ENCODE measurements at places on chromosomes 2 and 18.

GRCh38 chr18:1018181-1018681, 113.6 kb downstream of the ADCYAP1 start:
- no peak for DNase-seq

- DNase-seq, result no peak
These were observed 394.6 kb upstream of the SETBP1 start for GRCh38 chr18:44286049-44286448.

- DNase-seq, result no peak
These were observed 114.8 kb downstream of the GAREM1 start for GRCh38 chr18:32355896-32356295.

- DNase-seq, result peak; percentile 57
These were observed 29.6 kb upstream of the ENOSF1 start for GRCh38 chr18:741931-742512.

- no peak for DNase-seq
These were observed 96.4 kb downstream of the ITGB1BP1 start for GRCh38 chr2:9326975-9327374.

- no peak for DNase-seq
These were observed 81.9 kb downstream of the IKZF2 start for GRCh38 chr2:213069531-213069930.

- no peak for DNase-seq
These were observed 19.8 kb downstream of the CCDC68 start for GRCh38 chr18:54939361-54939917.

DNA sequence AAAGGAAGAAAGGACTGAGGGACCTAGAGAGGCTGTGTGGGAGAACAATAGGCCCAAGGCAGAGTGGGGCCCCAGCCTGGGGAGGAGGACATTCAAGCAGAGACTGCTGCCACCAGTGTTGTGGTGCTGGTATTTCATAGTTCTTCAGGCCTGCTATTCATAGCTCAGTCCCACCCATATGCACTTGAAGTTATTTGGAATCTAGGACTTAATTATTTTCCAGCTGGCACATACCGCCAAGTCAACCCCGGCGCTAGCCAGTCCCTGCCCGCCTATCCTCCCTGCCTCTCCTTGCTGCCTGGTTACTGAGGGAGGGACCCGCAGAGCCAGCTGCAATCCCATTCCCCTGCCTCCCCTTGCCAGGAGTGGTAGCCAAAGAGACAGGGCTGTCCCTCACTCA, 141.2 kb downstream of the CABLES1 start:
- DNase-seq, result no peak

GRCh38 chr2:162337868-162338267, 6.1 kb upstream of the GCA start:
- DNase-seq, result no peak

GRCh38 chr18:76821356-76821874, 942 bp upstream of the ZNF236 start:
- no peak for DNase-seq

DNA sequence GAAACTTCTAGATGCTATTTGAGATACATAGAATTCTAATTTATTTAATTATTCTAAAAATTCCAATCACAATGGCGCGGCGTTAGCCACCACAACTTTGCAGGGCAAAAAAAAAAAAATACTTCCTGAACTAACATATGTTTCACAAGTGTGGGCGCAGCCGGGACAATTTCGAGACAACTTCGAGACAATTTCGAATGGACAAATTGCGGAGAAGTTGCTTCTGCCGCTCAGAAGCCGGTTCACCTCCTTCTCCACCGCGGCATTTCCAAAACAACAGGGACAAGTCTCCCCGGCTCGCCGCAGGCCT, 842 bp downstream of the PAX3 start:
- no peak for DNase-seq

GRCh38 chr2:45661828-45662227, 10.4 kb downstream of the PRKCE start:
- DNase-seq, result no peak

DNA sequence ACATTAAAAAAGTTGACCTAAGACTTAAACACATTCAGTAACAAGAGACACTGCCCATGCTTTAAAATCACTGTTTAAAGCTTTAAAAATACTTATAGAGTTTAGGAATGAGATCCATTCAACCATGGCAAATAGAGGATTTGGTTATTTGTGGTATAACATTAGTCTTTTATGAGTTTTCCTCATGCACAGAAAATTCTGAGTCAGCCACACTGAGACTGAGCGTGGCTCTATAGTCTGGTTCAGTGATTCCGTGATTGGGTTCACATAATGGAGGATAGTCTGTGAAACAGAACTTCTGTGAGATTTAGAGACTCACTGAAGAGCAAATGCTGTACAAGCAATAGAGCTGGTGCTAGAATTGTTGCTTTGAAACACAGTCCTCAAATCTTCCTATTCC, 1502.4 kb upstream of the PIK3C3 start:
- no peak for DNase-seq

All from kidney capillary endothelial cell (primary cell).